ENCODE measurements at places on chromosomes 3 and 15.
A peak's percentile ranks its signal among the peaks of the same experiment; 100 is the strongest.

DNA sequence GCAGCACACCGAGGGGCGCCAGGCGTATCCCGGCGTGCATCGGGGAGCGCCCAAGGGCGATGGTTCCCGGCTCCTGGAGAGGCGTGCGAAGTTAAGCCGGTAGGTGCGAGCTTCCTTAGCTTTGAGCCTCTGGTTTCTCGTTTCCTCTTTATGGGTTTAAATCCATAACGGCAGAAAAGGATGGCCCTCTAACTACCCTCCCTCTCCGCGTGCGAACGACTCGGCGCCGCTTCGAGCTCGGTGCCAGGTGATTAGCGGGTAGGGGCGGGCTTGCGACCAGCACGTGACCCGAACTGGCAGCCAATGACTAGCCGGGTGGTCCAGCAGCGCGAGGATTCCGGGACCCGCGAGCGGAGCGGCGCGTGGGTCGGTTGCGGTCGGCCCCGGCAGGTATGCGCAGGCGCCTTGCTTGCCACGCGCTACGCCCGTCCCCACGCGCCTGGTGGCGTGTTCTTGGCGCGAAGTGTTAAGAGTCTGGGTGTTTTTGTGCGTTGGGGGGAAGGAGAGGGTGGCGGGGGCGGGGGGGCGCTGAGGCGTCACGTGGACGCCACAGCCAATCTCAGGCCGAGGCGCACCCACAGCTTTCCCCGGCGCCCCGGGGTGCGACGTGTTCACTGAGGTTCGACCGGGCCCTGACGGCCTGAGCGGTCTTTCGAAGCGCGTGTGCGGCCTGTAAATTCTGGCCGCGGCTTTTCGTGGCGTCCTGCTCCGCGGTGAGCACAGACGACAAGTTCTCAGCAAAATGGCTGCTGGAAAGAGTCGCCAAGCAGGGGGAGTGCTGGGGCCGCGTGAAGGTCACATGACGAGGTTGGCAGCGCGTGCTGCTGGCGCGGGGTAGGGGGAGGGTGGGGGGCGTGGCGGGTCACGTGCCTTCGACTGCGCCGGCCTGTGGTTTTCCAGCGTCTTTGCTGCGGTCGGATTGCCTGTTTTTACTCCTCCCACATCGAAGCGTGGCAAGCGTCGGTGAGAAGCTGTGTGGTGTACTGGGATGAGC, 38.7 kb upstream of the MGA start:
- DNase-seq, result peak; percentile 96

DNA sequence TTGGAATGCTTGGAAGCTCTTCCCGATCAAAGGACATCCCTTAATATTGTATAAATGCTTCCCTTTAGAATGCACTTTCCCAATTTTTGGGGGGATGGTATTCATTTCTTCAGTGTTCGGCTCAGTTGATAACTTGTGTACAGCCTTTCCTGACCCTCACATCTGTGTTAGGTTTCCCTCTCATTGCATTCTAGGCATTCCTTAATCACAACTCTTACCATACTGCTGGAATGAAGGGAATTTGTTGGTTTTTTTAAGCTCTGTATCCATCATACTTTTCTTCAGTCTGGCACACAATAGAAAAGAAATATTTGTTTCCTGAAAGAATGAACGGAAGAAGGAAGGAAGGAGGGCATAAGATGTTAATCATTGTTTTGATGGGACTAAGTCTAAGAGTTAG, 119.5 kb downstream of the CHST2 start:
- DNase-seq, result no peak

- no peak for DNase-seq
Observed at GRCh38 chr3:127457094-127457475, 133.4 kb downstream of the TPRA1 start.

- no peak for DNase-seq
Observed at GRCh38 chr3:133424937-133425869, 25.3 kb downstream of the BFSP2 start.
